ENCODE measurements at places on chromosomes 2 and 18.
A peak's percentile ranks its signal among the peaks of the same experiment; 100 is the strongest.

GRCh38 chr2:132252894-132253264, 91.1 kb upstream of the ANKRD30BL start:
- DNase-seq, result no peak

GRCh38 chr18:30991397-30991796, 51.1 kb downstream of the DSC3 start:
- no peak for DNase-seq

- no peak for DNase-seq
These were observed 78.5 kb downstream of the SPRED2 start for GRCh38 chr2:65353927-65354326.

DNA sequence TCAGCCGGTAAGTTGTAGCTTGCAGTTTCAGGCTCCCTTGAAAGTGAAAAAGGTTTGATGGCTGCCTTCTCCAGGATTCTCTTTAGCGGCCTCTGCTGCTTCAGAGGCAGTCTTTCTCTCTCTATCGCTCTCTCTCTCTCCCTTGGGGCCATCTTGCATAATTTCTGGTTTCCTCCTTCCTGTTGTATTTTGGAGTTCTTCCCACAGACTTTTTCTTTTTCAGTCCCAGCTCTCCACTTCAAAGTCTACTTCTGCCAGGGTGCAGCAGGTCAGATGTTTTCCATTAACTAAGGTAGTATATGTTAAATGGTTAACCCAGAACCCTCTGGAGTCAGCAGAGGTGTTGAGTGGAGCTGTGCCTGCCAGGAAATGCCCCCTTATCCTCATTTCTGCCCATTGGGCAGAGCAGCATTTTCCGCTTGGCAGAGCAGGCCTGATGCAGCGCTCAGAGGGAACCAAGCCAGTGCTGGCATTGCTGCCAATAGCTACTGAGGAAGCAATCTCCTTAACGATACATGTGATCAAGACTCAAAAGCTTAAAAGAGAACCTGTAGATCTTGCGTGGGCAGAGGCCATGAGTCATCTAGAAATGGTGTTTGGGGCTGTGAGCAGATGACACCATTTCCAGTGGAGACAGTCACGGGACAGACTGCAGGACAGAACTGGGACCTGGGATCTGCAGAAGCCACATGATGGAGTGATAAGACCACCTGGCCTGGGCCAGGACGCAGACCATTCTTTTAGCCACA, 20.8 kb downstream of the DBI start:
- DNase-seq, result peak; percentile 38

DNA sequence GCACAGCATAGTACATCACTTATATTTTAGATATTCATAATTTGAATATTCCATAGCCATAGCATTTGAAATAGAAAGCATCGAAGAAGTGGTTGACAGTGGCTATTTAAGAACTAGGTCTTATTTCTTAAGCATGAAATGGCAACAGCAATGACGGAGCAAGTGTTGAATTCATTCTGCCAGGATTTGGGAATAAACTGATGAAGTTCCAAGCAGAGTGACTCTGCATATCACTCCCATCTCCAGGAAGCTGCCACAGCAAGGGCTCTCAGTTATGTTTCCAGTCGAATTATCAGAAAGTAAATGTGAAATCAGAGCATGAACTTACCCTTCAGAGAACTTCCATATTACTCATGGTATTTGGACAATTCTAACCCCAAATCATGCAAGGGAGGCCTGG, 208.1 kb downstream of the IKZF2 start:
- DNase-seq, result no peak

DNA sequence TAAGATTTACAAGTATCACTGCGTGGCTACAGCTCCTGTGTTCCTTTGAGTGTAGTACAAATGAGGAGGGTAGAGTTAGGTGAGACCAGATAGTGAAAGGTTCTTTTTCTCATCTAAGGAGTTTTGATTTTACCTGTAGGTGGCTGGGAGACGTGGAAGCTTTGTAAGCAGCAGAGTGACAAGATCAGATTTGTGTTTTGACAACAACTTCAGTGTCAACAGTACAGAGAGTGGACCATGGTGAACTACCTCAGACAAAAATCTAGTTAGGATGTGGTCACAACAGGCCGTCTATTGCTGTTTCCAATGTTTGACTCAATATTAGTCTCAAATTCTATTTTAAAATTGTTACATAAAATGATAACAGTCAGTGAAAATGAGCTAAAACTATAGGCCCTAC, 20.3 kb upstream of the UGP2 start:
- no peak for DNase-seq

Measured in stimulated activated CD4-positive, alpha-beta T cell treated with anti-CD3 and anti-CD28 coated beads, Interleukin-4, amount 100 ng/mL, for 1 hour (primary cell).